Cardiac muscle cell (in vitro differentiated cells and primary cell): ENCODE measurements at places on chromosomes 6 and 20. TPM values are rescaled to one million over a fixed set of nuclear protein-coding genes. Genes with fewer than 3 reads are reported as not detected.

- no peak for DNase-seq
These were observed 17.3 kb downstream of the SNX5 start for GRCh38 chr20:17951323-17951722.

The MUC21 gene
- total RNA-seq: not detected in 2 replicates

DNA sequence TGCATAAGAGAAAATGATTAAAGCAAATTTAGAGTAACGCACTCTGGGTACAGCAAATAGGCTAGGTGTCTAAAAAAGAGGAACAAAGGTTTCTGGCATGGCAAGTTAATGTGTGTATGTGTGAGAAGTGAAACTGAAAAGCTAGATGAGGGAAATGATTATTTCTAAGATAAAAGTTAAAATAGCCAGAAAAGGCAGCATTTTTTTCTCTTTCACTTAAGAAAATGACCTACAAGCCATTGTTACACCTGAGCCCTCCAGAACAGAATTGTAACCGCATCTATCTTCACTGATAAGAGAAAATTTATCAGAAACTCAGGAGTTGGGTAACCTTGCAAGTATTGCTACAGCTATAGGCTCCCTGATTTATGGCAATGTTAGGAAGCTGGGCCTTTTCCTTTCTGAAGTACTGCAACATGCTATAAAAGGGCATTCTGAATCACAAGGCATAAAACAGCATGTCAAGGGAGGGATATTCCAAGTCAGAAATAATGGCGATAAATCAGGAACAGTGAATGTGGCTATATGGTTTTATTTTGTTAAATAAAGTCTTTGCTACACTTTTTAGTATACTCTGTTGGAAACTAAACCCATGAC is 395.3 kb downstream of the TBC1D32 start:
- DNase-seq: no peak

- DNase-seq: no peak
These were observed 3.0 kb upstream of the SEMG2 start for GRCh38 chr20:45218124-45218523.

The DEFB126 gene
- total RNA-seq: not detected in 2 replicates

The ADGB gene
- total RNA-seq: not detected in 2 replicates

The TGM3 gene
- total RNA-seq: 0.11 TPM in 1 of 2 replicates, not detected in the other
